Neural crest cell (in vitro differentiated cells): ENCODE measurements at places on chromosomes 2 and 18.

- DNase-seq, result no peak
These were observed 445.4 kb downstream of the NBAS start for GRCh38 chr2:15115776-15116175.

DNA sequence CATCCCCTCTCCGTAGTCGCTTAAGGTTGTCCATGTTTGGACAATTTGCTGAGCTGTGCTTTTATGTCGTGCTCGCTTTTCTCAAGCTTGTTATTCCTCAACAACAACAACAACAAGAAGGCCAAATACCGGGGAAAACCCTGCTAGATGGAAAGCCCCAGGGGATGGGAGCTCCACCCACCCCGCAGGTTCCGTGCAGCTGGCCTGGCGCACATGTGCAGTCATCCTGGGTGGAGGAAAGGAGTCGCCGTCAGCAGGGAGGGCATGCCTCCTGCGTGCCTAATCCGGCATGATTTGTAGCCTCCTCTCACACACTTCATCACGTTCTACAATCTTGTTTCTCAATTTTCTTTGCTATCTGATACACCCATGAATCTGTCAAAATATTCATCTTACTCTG lies 87.4 kb upstream of the SALL3 start:
- no peak for DNase-seq

- no peak for DNase-seq
These were observed 261.5 kb downstream of the CELF4 start for GRCh38 chr18:37304012-37304680.

DNA sequence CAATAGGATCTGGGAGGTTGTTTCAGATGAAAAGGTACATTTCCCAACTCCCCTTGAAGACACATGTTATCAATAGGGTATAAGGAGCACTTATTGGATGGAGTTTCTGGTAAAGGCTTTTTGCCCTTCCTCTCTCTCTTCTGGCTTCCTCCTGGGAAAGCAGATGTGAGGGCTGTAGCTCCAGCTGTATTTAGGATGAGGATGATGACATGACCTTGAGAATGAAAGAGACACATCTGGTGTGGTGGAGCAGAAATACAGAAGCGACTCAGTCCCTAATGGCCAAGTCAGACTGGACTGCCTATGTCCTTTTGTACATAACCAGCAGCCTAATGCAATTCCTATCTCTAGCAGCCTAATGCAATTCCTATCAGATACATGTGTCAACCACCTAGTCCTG lies 100.9 kb upstream of the NXPH2 start:
- DNase-seq, result no peak

DNA sequence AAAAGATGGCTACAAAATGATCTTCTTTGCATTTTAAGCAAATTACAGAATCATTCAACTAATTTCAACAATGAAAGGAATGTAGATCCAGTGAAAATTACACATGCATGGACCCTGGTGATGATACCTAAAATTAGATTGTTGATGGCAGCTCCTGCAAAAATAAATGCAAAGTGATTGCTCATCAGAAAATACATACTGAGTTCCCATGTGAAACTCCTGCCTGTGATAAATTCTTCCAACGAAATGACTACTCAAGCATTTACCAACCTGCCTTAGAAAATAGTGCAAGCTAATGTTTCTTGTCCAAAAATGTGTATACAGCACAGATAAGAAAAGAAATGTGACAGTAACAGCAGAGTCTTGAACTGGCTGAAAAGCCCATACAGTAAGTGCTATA lies 300.0 kb upstream of the REV1 start:
- DNase-seq, result no peak
